ENCODE measurements at places on chromosomes 6 and 20.

DNA sequence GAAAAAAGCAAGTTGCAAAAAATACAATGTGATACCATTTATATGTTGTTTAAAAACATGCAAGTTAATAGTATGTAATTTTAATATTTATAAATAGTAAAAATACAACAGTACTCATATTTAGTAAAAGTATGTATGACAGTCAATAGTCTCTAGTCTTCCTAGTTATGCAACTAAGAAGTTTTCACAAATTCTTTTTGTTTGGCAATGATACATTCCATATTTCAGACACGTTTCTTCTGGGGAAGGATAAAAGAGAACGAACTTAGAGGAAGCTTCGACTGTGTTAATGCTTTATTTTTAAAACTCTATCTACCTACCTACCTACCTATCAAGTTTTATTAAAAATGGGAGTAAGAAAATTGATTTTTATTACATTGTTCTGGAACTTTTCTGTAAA lies 77.7 kb downstream of the UBE3D start:
- DNase-seq, result no peak

DNA sequence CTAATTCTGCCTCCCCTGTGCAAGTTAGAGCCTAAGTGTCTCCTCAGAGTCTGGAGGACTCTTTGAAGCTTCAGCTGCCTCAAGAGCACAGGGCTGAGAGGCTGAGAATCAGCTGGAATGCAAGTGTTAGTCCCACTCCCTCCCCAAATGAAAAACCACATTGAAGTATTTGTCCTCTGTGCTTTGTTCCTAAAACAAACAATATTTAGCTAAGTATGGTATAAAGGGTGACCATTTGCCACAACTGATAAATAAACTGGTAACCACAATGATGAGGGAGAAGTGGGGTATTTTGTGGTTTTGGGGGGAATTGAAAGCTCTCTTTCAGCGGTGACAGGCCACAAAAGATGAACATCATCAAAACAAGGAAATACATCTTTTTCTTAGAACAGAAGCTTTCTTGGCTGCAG lies 91.7 kb upstream of the HDDC2 start:
- no peak for DNase-seq

GRCh38 chr20:62120990-62121775 lies 1.1 kb upstream of the LSM14B start:
- DNase-seq, result no peak

DNA sequence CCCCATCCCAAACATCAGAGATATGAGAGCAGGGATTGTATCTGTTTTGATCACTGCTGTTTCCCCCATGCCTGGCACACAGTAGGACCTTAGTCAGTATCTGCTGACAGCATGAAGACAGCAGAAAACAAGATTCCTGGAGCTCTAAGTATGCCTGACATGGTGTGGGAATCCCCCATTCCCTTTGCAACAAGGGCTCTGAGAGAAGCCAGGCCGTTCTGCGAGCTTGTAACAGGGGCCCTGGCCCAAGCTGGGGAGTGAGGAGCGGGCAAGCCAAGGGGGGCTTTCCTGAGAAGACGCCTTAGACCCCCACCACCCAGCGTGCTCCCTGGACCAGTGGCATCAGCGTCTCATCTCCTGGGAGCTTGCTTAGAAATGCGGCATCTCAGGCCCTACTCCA lies 25.2 kb downstream of the PREX1 start:
- no peak for DNase-seq

DNA sequence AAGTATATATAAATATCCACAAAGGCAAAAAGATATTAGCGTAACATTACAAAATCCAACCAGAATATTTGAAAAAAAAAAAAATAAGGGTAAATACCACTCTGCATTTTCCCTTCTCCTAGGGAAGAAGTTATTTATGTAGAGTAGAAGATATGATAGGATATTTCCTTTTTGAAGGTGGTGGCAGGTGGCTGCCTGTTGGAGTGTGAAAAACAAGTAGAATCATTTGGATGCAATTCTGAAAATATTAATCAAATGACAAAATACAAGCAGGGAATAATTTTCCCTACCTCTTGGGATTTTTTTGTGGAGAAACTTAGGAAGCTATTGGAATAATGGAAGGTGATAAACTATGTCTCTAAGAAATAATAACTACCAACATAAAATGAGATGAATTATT lies 62.5 kb upstream of the OGFRL1 start:
- no peak for DNase-seq
